ENCODE measurements at places on chromosomes 6 and 20.

- peak; percentile 60 for DNase-seq
These were observed 67.3 kb downstream of the PREX1 start for GRCh38 chr20:48760403-48760983.

DNA sequence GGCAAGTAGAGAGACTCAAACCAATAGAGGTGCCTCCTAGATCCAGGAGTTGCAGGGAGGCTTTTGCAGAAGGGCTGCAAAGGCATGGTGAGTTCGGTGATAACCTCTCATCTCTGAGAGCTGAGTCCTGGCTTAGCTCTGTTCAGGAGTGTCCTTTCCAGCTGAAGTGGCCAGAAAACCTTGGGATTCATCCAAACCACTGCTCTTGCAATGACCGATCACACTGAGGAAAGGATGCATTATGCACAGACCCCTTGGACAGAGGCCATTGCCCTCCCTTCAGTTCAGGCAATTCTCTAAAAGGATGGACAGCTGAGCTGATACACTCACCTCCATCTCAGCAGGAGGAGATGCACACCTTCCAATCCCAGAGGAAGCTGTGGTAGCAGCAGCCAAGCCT is 158.8 kb upstream of the ENPP5 start:
- DNase-seq, result no peak

DNA sequence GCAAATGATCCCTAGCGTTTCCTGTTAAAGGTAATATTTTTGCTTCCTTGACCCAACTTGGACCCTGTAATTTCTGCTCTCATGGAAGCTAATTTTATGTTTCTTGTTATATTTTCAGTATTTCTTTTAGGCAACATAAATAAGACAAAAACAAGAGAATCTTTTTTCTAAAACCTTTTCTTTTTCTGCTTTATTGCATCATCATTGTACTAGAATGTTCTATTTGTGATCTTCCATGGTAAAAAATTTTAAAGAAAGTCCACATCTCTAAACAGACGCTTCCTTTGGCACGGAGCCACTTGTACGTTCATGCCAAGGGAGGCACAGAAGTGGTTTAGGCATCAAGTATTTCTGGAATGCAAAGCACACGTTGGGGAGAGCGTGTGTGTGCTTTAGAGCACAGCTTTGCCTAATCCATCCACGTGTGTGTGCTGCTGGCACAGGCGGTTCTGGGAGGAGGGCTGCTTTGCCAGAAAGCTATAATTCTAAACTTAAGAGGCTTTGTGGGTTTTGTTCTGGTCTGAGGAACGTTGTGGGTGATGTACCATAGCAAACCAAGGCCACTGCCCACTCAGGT is 98.3 kb downstream of the SASH1 start:
- no peak for DNase-seq

GRCh38 chr6:5866547-5867051 is 140.1 kb downstream of the NRN1 start:
- DNase-seq, result no peak

DNA sequence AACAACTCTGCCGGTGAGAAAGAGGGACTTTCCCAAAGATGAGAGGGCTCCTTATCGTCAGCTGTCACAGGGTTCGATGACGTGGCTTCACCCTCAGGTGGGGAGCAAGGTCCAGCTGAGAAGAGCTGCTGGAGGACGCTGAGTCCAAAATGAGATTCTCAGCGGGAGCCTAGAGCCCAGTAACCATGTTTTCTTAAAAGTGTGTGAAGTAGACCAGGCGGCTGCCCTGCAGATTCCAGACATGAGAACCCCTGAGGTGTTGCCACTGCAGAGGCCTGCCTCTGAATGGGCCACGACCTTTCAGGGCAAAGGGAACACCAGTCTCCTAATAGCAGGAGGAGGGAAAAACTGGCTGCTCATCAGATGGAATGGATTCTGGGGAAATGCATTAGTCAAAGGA is 375.1 kb downstream of the BTBD9 start:
- no peak for DNase-seq

DNA sequence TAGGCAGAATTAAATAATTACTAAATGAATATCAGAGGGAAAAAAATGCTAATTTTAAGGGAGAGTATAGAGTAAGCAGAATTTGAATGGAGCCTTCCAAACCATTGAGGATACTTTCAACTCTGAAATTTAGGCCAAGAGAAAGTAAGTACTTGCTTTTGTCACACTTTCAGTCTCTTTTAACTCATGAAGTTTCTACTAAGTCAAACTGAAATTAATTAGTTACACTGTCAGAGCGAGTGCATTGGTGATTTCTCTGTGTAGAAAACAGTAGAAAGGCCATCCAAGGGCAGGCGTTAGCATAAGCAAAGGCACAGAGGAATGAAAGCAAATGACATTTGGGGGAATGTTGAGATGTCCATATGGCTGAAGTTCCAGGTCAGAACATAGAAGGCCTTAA is 92.9 kb downstream of the PLEKHG1 start:
- no peak for DNase-seq

GRCh38 chr6:38221251-38221650 is 401.7 kb downstream of the ZFAND3 start:
- no peak for DNase-seq

DNA sequence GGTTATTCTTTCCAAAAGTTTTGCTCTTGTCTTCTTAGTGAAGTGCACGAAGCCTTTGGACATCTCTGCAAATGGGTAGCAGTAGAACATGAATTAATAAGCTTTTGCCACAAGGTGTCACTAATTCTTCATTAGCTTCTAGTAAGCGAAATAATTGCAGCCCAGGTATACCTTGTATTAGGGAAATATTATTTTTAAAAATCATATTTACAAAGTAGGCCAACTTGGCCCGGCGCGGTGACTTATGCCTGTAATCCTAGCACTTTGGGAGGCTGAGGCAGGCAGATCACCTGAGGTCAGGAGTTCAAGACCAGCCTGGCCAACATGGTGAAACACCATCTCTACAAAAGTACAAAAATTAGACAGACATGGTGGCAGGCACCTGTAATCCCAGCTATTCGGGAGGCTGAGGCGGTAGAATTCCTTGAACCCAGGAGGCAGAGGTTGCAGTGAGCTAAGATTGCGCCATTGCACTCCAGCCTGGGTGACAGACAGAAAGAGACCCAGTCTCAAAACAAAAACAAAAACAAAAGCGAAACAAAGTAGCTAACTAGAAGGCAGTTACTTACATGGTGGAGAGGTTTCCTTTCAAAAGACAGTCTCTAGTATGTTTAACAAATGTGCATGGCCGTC is 8.8 kb upstream of the RSPH3 start:
- DNase-seq, result no peak

DNA sequence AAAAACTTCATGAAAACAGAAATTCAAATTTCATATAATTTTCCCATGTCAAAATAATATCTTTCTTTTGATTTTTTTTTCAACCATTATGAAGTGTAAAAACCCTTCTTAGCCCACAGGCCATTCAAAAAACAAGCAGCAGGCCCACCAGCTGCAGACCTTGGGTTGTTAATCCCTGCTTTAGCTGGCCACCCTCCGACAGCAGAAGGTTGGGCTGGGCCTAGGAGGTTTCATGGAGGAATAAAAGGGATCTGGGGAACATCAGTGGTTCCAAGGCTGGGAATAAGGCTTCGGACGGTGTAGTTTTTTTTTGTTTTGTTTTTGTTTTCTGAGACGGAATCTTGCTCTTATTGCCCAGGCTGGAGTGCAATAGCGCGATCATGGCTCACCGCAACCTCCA is 3.6 kb upstream of the HSP90AB1 start:
- DNase-seq, result no peak

DNA sequence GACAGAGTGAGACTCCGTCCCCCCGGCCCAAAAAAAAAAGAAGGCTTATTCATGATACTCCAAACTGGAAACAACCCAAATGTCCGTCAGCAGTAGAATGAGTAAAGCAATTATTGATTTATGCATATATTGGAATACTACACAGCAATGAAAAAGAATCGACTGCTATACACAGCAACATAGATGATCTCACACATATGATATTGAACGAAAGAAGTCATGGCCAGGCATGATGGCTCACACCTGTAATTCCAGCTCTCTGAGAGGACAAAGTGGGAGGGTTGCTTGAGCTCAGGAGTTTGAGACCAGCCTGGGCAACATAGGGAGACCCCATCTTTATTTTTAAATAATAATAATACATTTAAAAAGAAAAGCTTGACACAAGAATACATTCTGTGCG is 28.5 kb downstream of the BCAS4 start:
- no peak for DNase-seq

DNA sequence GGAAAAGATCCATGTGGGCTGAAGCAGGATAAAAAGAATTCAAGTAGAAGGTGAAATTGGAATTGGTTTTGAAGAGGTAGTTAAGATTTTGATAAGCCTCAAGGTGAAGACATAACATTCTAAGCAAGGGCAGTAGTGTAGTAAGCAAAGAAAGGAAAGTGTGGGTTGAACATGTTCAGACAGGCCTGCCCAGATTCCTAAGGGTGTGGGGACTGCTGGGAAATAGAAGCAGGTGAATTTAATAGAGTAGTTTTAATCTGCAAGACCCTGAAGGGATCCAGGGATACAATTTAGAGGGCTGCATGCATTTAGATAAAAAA is 19.1 kb downstream of the TAB2 start:
- no peak for DNase-seq

DNA sequence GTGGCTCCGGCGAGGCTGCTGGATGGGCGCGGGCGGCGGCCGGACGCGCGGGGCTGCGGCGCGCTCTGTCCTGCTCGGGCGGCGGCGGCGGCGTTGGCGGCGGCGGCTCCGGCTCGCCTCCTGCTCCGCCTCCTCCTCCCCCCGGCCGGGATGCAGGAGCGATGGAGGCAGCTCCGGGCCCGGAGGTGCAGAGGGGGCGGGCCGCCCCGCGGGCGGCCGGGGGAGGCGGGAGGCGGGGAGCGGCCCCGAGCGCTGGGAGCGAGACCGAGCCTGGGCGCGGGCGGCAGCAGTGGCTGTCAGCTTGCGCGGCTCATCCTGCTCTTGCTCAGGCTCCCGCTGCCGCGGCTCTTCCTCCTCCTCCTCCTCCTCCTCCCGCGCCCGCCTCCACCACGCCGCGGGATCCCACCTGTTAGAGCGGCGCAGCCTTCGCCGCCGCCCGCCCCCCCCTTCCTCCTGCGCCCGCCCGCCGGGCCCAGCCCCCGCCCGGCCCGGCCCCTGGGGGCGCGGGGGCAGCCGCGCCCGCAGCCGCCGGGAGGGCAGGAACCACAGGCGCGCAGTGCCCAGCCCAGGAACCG is at the start of gene NOL4L:
NOL4L (minus strand) TSS at position 323 of the 575 bp plus-strand sequence. CDS start 443 bp downstream, outside the sequence.
- DNase-seq, result peak; percentile 23

GRCh38 chr6:34159844-34160243 is 14.0 kb upstream of the GRM4 start:
- no peak for DNase-seq

DNA sequence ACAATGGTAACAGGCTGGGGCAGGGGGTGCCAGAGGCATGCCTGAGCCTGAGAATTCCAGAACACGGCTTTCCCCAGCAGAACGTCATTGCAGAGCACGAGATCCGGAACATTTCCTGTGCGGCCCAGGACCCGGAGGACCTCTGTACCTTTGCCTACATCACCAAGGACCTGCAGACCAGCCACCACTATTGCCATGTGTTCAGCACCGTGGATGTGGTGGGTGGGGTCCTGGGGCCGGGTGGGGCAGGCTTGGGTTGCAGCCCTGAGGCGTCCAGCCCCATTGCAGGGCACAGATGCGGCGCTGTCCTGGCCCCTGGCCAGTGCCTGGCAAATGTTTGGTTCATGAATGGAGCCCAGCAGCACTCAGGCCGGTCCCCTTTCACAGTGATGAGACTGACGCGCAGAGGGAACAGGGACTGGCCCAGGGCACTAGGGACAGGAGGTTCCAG is 57.1 kb downstream of the TCP11 start:
- no peak for DNase-seq

GRCh38 chr6:126056355-126057004 is 70.1 kb downstream of the TRMT11 start:
- DNase-seq, result no peak

All from stimulated activated CD8-positive, alpha-beta memory T cell treated with anti-CD3 and anti-CD28 coated beads, Interleukin-2, amount 100 ng/mL, for 48 hours (primary cell).